ENCODE measurements at places on chromosomes 6 and 20.

- no peak for DNase-seq
These were observed 96.2 kb downstream of the VIP start for GRCh38 chr6:152846825-152847224.

DNA sequence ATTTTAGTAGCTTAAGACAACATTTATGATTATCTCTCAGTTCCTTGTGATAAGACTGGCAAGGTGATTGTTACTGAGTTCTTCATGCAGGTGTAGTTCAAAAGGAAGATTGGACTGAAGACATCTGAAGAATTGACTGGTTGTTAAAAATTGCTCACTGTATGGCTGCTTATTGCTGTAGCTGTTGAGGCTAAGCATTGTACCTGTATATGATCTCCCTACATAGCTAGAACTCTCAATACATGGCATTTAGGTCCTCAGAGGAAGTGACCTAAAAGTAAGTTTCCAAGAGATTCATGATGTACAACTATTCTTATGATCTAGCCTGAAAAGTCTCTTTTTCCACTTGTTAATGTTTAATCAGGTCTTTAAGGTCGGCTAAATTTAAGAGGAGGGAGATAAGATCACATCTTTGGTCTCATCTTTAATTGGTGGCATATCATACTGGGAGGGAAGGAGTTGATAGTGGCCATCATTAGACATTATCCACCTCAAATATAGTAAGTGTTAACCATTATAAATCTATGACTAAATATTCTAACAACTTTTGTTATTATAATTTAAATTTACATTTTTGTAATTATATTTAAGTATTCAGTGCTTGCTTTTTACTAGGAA lies 401.2 kb upstream of the EPHA7 start:
- DNase-seq, result no peak

GRCh38 chr6:141986457-141986856 lies 146.3 kb upstream of the GJE1 start:
- DNase-seq, result no peak

DNA sequence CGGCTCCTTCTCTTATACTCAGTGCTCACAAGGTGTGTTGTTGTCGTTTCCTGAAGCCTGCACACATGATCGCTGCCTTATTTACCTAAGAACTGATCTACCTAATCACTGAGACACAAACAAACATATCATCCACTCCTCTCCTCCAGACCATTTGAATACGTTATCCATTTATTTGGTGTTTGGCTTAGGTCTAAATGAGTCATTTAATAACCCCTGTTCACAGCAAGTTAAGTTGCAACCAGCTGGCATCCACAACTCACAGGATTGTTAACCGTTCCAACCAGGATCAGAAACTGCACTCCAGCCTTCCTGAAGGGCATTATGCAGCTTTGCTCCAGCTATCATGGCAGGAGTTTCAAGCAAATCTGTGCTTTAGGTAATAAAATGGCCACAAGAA lies 511.1 kb upstream of the MAP3K7 start:
- DNase-seq, result no peak

GRCh38 chr6:70456735-70457134 lies 43.4 kb downstream of the FAM135A start:
- DNase-seq, result no peak

DNA sequence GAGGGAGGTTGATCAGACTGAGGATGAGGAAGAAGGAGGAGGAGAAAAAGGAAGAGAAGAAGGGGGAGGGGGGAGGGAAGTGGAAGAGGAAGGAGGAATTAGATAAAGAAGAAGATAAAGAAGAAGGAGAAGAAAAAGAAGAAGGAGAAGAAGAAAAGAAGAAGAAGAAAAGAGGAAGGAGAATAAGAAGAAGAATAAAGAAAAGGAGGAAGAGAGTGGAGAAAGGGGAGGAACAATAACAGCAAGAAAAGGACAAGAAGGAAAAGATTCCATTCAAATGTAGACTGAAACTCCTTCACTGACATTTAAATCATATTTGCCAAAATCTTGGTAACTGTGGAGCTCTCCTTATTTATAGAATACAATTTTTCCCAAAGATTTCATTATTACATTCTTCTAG lies 34.3 kb upstream of the RCAN2 start:
- no peak for DNase-seq

DNA sequence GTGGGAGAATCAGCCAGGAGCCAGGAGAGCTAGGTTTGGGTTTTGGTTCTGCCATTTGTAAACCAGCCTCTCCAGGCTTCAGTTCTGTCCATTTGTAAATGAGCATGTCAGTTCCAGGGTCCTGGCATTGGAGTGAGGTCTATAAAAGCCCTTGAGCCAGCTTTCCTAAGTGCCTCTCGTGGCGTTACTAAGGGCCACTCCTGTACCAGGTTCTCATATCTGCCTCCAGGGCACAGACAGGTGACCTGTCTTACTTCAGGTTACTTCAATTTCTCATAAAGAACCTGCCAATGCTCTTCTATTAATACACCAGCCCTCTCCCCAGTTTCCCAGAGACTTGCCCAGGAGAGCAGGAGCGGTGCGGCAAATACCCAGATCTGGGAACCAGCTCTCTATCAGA lies 101.9 kb downstream of the VEGFA start:
- DNase-seq, result no peak

DNA sequence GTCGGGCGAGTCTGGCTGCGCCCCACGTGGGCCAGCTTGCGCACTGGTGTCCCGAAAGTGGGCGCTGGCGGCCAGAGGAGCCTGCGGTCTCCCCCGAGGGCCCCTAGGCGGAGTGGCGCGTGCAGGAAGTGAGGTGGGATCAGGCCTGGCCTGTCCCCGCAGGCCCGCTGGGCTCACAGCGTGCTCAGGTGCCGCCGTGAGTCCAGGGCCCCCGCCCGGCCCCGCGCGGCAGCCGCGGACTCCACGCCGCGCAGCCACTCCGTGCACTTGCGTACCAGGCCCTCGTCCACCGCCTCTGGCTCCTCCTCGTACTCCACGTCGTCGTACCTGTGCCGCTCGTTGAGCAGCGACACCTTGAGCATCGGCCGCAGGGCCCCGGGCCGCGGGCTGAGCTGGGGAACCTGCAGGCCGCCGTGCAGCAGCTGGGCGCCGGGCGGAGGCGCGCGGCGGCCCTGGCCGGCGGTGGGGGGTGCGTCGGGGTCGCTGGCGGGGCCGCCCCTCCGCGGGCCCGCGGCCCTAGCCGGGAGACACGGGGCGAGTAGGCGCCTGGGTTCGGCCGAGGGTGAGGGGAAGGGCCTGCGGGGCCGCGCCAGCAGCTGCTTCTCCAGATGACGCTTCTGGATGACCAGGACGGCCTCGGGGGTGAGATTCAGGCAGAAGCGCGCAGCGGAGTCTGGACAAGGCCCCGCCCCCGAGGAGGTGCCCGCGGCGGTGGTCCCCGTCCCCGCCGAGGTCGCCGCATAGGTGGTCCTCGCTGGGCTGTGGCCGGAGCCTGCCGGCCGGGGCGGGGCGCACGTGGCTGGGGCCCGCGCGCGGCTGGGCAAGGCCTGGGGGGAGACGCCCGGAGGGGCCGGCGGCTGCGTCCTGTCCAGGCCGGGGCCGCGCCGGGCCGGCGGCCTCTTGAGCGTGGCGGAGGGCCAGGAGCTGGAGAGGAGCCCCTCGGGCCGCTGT lies 835 bp downstream of the PRR18 start:
- DNase-seq, result no peak

DNA sequence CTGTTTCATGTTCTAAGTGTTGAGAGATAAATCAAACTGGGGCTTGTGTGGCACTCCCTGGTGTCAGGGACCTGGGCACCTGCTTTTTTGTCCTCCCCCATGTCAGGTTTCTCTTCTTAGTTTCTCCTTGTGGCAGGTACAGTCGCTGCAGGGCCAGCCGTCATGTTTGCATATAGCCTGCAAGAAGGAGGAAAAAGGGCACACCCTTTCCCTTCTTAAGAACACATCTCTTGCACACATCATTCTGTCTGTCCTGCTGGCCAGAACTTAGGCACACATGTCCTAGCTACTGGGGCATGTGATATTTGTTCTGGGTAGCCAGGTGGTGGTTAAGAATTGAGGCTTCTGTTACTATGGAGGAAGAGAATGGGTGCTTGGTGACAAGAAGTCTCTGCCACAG lies 27.9 kb downstream of the CDC5L start:
- DNase-seq, result no peak

DNA sequence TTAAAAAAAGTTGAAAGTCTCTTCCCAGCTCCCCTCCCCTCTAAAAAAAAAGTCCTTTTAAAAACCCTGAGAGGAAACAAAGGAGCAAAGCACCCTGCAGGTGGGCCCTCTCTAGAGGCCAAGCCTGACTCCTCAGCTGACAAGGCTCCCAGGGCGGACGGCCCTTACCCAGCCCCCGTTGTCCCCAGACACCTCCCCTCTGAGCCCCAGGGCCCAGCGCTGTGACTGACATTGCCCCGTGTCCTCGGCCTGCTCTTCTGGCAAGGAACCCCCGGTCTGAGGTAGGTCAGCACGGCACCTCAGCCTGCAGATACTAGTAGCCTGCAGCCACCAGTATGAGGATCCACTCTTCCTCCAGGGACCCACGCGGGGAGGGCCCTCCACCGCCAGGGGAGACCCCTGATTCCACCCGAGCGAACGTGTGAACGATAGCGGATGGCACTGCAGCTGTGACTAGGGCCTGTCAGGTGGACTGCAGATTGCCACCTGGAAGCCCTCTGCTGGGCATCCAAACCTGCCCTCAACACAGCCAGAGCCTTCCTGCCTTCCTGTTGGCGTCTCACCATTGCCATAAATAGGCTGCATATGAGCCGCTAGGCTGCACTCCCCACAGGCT lies 34.2 kb downstream of the FOXC1 start:
- DNase-seq, result no peak

- DNase-seq, result no peak
These were observed 54.8 kb downstream of the PLG start for GRCh38 chr6:160756871-160757270.

DNA sequence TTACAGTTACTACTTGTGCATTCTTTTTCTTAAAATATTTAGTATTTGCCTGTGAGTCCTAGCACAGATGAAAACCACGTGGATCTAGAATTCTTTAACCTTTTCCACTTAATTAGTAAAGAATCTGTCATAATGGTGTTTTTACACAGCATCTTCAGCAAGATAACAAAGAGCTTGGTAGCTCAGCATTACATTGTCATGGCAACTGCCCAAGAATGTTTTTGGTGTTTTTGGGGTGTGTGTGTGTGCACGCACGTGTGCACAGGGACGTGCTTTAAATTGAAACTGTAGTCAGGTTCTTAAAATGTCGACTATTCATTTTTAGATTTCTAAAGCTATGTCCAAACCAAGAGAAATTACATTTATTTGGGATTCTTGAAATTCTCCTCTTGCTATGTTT lies 108.0 kb downstream of the FIG4 start:
- DNase-seq, result no peak

GRCh38 chr20:46027245-46027853 lies 1.7 kb upstream of the SLC12A5 start:
- DNase-seq, result peak; percentile 79

GRCh38 chr6:166618866-166619761 lies 7.9 kb downstream of the RPS6KA2 start:
- DNase-seq, result no peak

DNA sequence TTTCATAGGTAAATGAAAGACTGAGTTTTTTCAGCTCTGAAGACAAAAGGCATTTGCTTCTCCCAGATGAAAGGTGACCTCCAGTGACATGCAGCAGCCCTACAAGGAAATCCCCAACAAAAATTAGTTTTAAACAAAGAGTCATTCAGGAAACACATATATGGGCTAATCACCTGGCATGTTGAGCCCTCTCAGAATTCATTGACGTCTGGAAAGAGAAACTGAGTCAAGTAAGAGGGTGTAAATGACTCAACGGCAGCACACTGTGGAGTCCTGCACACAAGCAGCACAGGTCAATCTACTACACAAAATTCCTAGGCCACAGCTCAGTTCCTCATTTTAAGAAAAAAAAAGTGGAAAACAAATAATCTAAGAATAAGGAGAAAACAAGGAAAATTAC lies 592.3 kb downstream of the EPHA7 start:
- no peak for DNase-seq

DNA sequence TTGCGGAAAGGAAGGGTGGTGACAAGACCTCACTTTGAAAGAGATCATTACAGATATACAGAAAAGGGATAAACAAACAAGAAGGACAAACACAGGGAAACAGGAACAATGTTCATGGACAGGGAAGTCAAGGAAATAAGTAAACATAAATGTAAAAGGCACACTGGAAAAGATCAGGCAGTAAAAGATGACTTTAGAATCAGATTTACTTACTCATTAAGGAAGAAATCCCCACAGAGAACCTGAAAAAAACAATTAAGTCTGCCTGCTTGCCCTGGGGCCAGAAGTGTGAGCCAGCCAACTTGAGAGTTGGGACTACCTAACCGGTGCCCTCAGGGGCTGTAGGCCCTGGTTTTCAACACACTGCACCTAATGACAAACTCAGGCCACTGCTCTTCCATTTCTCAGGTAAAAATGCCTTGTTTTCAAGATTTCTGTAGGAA lies 1.7 kb downstream of the APMAP start:
- DNase-seq, result no peak

- DNase-seq, result no peak
These were observed 22.5 kb upstream of the IYD start for GRCh38 chr6:150346346-150346745.

All from AG08396 (cell line).